ENCODE measurements at places on chromosomes 4 and X.
A peak's percentile ranks its signal among the peaks of the same experiment; 100 is the strongest.

DNA sequence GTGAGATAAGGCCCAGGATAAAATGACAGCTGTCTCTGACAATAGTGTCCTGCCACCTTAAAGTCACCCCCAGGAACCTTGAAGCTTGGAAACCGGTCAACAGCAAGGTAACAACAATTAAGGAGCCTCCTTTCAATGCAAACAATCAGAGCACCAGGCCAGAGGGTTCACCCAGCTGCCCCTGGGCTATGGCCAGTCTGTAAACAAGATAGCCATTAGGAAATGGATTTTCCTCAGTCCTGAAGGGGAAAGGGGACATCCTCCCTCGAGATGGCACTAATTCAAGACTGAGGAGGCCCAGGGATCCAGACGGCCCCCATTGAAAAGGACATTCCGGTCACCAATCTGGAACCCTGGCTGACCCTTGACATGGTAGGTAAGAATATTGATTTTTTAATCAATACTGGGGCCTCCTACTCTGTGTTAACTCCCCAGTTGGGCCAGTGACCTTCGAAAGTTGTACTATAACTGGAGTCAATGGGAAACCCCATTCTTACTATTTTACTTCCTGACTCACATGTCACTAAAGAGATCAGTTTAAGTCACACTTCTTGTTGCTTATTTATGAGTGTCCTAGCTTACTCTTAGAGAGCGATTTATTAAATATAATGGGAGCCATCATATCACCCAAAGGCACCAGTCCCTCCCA lies 61.7 kb upstream of the CT45A1 start:
- DNase-seq, result no peak

DNA sequence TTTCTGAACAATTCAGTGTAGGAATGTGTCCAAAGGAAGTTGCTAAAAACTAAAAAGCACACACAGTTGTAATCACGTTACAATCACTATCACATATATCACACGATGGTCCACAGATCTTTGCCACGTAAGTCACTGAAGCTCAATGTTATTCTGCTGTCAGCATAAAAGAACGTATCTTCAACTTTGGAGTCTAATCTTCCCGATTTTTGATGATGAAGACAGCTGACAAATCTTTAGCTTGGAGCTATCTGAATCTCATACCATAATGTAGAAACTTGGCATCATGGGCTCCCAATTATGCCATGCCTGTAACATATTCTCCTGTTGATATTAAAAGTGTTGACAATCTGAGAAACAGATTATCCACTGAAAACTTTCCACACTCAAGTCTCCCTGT lies 158.4 kb downstream of the UBE2NL start:
- DNase-seq, result no peak

- no peak for DNase-seq
Observed at GRCh38 chrX:139559383-139560042, 29.0 kb downstream of the F9 start.

DNA sequence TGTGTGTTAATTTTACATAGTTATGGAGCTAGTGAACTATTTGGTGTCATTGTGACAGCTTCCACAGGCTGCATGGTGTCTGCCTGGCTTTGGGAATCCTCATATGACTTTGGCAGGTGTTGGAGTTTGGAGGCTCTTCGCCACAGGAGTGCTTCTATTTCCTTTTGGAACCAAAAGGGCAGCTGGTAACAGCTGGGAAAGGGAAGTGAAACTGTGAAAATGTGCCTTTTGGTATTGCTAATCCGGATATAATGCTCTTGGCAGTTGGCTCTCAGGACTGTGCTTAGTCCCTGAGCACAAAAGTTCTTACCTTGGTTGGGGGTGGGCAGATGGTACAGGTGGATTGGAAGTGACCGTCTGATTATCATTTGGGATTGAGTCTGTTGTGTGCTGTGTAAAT lies 18.1 kb downstream of the OFD1 start:
- no peak for DNase-seq

GRCh38 chrX:47831788-47832187 lies 4.9 kb upstream of the ZNF81 start:
- DNase-seq, result no peak

- no peak for DNase-seq
Observed at GRCh38 chr4:107006218-107006617, 29.9 kb downstream of the DKK2 start.

- no peak for DNase-seq
Observed at GRCh38 chrX:940691-941090, 271.8 kb downstream of the CRLF2 start.

DNA sequence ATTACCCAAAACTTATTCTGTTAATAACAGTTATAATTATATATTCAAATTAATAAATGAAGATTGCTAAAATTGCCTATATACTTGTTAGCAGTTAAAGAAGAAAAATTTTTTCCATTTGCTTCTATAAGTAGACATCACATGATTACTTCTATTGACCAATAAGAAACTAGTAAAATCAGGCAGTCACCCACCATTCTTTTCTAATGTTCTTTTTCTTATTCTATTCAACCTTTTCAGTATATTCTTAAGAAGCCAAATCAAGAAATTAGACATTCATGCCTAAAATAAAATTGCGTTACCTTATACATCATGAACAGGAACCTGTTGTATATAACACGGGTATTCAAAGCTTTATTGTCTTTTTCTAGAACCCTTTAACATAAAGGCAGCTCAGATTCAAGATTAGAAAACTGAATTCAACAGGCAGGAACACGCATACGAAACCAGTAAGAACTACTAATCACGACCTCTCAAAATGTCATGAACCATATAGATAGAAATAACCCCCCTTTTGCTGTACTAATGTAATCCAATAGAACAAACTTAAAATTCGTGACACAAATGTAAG lies 568.1 kb upstream of the DIPK2B start:
- DNase-seq, result no peak

DNA sequence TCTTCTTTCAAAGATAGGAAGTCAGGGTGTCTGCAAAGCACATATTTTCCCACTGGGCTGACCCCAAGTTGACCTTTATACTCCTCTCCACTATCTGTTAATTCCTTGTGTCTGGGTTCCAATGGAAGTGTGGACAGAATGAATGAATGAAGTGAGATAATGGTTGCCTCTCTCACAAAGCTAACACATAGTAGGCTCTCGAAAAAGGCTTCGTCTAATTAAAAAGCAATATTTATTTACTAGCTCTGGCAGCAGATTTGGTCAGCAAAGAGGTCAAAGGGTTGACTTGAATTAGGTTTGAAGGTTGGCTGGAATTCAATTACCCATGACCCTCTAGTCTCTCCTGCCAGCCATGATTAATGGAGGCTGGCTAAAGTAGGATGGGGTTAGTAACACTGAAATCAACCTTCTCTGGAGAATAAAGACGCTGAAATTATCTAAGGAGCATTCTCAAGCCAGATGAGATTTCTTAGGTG lies 280.3 kb upstream of the KLF3 start:
- no peak for DNase-seq

GRCh38 chr4:42080306-42080705 lies 72.1 kb downstream of the BEND4 start:
- DNase-seq, result no peak

GRCh38 chr4:185358959-185359358 lies 36.8 kb downstream of the LRP2BP start:
- DNase-seq, result no peak

- DNase-seq, result no peak
Observed at GRCh38 chr4:25809996-25810395, 52.8 kb downstream of the SEL1L3 start.

- DNase-seq, result no peak
Observed at GRCh38 chr4:3016961-3017360, 53.6 kb downstream of the GRK4 start.

- no peak for DNase-seq
Observed at GRCh38 chrX:3449287-3449686, 102.8 kb upstream of the MXRA5 start.

GRCh38 chr4:128291096-128291495 lies 3.5 kb upstream of the PGRMC2 start:
- DNase-seq, result no peak

DNA sequence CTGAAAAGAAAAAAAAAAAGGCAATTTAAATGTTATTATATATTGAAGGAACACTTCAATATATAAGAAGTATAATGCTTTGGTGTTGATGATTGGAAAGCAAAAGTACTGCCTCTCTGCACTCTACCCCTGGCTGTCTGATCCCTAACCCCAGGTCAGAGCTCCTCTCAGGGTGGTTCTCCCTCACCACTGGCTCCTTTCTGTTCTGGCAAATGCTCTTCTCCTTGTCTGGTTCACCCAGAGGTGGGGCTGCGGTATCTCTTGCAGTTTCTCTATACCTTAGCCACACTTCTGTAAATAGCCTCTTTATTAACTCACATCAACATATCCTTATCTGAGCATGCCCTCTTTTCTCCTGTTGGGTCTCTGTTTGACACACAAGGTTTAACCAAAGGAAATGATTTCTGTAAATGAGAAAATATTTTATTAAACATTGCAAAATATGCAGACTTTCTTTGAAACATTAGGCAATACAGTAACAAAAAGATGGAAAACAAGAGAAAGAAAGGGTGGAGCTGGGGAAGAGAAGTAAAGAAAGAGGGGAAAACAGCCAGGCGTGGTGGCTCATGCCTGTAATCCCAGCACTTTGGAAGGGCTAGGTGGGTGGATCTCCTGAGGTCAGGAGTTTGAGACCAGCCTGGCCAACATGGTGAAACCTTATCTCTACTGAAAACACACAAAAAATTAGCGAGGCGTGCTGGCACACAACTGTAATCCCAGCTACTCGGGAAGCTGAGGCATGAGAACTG lies 45.7 kb downstream of the ING2 start:
- no peak for DNase-seq

- DNase-seq, result no peak
Observed at GRCh38 chr4:21126014-21126512, 425.8 kb downstream of the PACRGL start.

- DNase-seq, result peak; percentile 97
Observed at GRCh38 chr4:68349649-68350360, at the start of gene YTHDC1. Gene YTHDC1 (minus strand): TSS chr4:68350090. CDS start chr4:68349753, 337 bp downstream.

GRCh38 chr4:7675612-7676320 lies 241.0 kb upstream of the PSAPL1 start:
- DNase-seq, result no peak

DNA sequence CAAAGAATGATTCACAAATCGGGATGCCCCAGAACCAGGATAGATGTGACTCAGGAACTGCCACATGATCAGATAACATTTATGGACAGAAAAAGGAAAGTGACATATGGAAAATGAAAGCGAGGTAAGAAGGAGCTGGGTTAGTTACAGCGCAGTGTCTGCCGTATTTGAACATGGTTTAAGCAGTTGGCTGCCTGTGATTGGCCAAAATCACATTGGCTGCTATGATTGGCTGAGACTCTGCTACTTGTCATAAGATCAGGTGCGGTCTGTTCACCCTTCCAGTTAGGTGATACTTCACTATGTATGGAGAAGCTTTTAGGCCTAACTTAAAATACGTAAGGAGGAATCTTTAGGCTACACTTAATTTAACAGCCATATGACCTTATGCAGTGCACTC lies 322.7 kb upstream of the HAND2 start:
- DNase-seq, result no peak

DNA sequence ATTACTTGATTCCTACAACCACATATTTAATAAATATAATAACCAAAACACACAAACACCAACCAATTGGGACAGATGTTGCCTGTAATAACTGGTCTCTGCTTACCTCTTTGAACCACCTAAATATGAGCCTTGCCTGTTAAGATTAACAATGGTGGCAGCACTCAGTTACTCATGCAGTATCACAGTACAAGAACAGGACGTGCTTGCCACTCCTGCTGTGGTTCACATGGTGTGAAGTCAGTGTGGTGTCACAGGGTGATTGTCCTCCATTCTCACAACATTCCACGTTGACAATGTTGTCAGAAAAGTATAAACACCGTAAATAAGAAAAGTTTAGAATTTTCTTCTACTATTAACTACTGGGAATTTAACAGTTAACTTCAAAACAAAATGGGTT lies 365.0 kb downstream of the PPP3CA start:
- DNase-seq, result no peak

- DNase-seq, result no peak
Observed at GRCh38 chr4:41134581-41134980, 79.8 kb downstream of the APBB2 start.

GRCh38 chr4:166882221-166882620 lies 352.1 kb downstream of the SPOCK3 start:
- DNase-seq, result no peak

GRCh38 chrX:77977095-77977494 lies 7.7 kb upstream of the PGAM4 start:
- no peak for DNase-seq

DNA sequence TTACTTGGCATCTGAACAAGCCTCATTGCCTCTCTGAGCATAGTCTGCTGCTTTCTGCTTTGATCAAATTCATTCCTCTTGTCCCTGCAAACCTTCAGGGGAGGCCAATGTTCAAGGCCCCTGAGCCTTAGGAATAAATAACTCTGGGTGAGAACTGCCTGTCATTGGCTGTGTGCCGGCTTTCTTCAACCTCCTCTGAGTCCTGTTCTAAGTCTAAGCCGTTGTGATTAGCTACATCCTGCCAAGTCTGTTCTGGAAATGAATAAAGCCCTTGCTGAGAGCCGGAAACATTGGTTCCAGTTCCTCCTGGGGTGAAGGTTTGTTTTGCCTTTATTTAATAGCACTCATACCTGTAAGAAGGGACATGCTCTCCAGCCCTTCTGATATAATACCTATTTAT lies 13.8 kb downstream of the RNF4 start:
- no peak for DNase-seq

- no peak for DNase-seq
Observed at GRCh38 chrX:148380650-148381561, 119.5 kb upstream of the AFF2 start.

GRCh38 chr4:170990989-170991589 lies 822.1 kb upstream of the GALNTL6 start:
- DNase-seq, result no peak

- no peak for DNase-seq
Observed at GRCh38 chrX:43238461-43238945, 417.6 kb upstream of the MAOA start.

GRCh38 chr4:74206088-74206825 lies 48.3 kb downstream of the MTHFD2L start:
- DNase-seq, result no peak

- no peak for DNase-seq
Observed at GRCh38 chr4:8270912-8271815, 1.6 kb downstream of the HTRA3 start.

- DNase-seq, result no peak
Observed at GRCh38 chrX:50067435-50068284, 133.1 kb downstream of the AKAP4 start.

- no peak for DNase-seq
Observed at GRCh38 chrX:154749856-154750255, 1.0 kb downstream of the GAB3 start.
